Muscle of arm (tissue), 14 donors: ENCODE measurements at places on chromosomes 6 and 20.

- peak; percentile 41 for DNase-seq
Observed at GRCh38 chr6:90368601-90369000, 72.0 kb upstream of the BACH2 start.

GRCh38 chr6:112503091-112503596 is 156.0 kb downstream of the RFPL4B start:
- peak; percentile 29 for DNase-seq

DNA sequence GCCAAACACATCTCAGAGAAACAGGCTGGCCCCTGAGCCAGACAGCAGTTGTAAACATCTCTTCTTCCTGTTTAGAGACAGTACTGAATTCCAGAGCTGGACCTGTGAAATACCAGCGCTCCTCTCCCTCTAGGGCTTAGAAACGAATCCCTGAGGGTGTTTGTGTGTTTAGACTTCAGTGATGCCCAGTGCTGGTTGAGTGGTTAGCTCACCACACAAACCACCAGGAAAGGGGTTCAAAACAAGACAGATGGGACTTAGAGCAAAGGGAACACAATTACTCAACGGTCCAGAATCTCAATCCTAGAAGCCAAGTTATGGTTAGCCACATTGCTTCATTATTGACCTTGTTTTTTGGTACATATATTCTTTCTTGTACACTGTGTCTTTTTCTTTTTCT is 108.7 kb upstream of the TMEM170B start:
- DNase-seq, result no peak

DNA sequence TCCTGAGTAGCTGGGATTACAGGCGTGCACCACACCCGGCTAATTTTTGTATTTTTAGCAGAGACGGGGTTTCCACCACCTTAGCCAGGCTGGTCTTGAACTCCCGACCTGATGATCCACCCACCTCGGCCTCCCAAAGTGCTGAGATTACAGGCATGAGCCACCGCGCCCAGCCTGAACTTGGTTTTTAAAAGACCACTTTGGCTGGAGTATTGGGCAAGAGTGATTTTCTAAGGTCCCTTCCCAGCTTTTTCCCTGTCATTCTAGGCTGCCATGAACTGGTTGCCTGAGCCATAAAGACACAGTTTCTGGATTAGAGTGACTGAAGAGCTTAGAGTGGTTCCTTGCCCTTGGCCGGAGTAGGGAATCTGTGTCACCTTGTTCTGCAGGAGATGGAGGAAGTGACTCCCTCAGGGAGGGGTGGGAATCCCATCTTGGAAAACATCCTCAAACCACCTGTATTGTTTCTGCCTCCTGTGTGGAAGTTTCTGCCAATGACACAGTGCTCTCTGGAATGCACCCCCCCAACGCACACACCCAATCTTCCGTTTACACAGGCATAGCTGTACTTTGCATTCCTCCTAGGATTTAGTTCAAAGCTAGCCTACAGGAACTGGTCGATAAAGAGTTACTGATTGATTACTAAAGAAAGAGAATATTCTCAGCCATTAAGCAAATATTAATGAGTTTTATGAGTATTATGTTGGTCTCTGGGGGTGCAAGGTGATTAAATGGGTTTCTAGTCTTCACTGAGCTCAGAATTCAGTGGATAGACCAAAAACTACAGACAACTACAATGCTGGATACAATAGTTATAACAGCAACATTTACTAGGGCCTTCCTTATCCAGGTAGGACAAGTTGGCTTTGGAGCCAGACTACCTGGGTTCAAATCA is 18.2 kb downstream of the BCL2L1 start:
- DNase-seq, result no peak

GRCh38 chr20:40812415-40812925 is 123.4 kb upstream of the MAFB start:
- DNase-seq, result no peak

- no peak for DNase-seq
Observed at GRCh38 chr6:28580475-28580874, 54.8 kb downstream of the GPX5 start.

DNA sequence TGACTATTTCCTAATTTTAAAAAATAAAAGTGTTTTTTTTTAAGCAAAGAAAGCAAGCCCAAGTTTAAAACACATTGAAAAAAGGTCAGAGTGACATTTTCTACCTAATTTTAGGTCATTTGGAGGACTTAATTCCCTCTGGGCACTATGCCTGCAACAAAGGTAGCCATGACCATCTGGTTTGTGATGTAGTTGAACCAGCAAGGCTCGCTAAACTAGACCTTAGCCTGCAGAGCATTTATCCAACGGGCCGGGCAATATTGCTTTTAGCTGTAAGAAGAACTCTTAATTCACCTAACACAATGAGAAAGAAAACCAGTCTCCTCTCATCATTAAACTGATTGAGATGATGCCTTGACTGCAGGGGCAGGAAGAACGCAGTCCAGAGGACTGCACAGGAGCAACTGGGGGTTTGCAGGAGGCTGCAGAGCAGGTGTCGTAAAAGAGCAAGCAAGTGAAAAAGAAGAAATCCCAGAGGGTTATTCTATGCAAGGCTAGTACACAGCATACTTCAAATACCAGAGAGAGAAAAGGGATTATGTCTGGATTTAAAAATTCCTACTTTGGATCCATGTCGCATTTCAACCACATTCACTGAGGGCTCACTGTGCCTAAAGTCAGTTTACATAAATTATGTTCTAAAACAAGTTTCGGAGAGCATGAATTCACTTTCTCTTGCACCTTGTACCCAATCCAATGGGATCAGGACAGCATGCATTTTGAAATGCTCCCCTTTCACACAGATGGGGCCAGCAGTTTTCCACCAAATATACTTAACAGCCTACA is 12.8 kb downstream of the TRAF3IP2 start:
- DNase-seq, result no peak

GRCh38 chr6:130204322-130204721 is 18.4 kb downstream of the SAMD3 start:
- DNase-seq, result no peak

DNA sequence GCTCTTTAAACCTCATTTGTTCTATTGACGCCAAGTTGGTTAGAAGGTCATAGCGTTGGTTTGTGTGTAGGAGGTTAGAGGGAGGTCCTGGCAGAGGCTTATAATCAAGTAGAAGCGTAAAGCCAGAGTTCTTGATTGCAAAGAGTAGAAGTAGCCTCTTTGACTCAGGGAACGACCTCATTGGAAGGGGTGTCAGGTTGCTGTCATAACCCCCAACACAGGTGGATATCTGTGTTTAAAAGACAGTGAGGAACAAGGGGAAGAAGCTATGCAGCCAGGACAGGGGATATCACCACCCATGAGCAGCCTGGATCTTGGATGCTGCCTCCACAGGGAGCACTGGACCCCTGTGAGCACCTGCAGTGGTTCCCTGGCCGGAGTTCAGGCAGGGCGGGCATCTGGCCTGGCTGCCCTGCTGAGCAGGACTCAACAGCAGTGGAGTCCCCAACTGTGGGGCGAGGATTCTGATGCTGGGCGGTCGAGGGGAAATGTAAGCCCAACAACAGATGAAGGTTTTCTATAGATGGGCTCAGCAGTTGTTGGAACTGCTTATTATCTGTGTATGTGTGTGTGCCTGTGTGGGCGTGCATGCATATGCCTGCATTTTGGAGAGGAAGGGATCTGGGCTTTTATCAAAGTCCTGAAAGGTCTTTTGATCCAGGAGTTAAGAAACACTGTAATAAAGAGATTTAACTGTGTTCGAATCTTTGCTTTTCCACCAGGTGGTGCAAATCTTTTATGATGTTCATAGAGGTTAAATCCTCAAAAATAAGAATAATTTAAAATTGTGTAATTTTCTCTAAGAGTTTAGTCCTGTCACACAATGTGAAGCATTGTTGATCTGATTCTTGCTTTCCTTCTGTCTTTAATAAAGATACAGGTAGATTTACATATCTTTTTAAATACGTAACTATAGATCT is 27.7 kb downstream of the HIVEP1 start:
- no peak for DNase-seq

- peak; percentile 22 for DNase-seq
Observed at GRCh38 chr6:21496196-21496595, 97.4 kb upstream of the SOX4 start.

- peak; percentile 86 for DNase-seq
Observed at GRCh38 chr6:33298773-33299236, at the start of gene RGL2. TSS of gene RGL2 (minus strand) at chr6:33298942. CDS start at chr6:33298610, 332 bp downstream.

GRCh38 chr20:50058662-50059402 is 54.1 kb downstream of the UBE2V1 start:
- DNase-seq, result no peak

- DNase-seq, result no peak
Observed at GRCh38 chr6:55495277-55495676, 83.7 kb downstream of the HMGCLL1 start.

DNA sequence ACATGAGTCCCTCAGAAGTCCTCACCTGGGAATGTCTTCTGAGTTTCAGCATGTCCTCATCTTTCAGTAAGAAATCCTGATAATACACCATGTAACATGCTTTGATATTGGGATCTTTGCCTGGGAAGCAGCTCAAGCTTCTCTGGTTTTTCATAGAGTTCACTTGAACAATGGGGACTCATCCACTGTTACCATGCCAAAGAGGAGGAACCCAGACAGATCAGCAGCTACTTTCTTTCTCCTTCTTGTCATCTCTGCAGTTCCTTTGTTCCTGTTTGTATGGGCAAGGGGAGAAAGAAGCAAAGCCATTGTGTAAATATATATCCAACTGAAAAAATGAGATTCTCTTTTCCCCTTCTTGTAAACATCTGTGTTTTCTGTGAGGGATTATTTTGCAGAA is 450.6 kb upstream of the HS3ST5 start:
- no peak for DNase-seq

- no peak for DNase-seq
Observed at GRCh38 chr6:221531-222349, 70.5 kb upstream of the DUSP22 start.

DNA sequence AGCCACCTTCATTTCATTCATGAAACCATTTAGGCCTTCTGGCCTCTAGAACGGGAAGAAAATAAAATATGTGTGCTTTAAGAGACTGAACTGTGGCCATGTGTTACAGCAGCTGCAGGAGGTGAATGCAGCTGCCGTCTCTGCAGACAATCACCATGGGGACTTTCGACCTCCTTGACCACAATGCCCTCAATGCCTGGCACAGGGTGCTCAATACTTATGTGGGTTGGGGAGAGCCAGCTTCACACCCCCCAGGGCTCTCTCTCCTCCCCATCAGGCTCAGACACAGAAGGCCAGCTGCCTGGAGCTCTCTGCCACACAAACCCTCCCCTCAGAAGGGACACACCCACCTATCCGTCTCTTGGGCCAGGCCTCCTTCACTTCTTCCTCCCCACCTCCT is 43.5 kb downstream of the ANKRD60 start:
- no peak for DNase-seq

GRCh38 chr6:51283723-51284355 is 465.2 kb downstream of the TFAP2B start:
- DNase-seq, result no peak

DNA sequence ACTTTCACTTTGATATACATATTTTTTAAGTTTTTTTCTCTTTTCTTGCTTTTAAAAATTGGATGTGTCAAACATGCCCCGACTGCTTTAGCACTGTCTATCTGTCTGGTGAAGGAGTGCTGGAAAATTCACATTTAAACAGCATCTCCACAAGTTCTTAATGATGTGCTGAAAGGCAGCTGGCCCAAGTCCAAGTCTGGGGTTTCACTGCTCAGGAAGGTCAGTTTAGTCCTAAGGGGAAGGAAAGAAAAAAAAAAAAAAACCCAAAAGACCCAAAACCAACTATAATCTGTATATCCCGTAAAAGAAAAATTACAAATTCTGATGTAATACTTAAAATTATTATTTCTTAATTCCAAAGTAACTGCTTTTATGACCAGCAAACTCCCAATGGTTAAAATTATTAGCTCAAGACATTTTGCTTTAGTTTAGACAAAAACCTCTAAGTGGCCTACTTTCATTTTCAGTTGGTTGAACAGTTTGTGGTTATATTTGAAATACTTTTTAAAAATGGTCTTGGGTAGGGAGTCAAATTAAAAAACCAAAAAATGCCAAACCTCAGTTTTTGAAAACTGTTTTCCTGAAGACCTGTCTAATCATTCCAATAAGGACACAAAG is 79.5 kb upstream of the PREP start:
- DNase-seq, result no peak

DNA sequence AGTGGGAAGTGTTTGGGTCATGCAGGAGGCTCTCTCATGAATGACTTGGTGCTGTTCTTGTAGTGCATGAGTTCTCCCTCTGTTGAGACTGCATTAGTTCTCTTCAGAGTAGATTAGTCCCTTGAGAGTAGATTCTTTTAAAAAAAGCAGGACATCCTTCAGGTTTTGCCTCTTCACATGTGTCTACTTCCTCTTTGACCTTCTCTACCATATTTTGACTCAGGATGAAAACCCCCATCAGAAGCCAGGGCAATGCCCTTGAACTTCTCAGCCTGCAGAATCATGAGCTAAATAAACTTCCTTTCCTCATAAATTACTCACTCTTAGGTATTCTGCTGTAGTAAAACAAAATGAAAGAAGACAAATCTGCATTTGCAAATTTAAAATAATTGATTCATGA is 170.3 kb downstream of the CD109 start:
- DNase-seq, result no peak

DNA sequence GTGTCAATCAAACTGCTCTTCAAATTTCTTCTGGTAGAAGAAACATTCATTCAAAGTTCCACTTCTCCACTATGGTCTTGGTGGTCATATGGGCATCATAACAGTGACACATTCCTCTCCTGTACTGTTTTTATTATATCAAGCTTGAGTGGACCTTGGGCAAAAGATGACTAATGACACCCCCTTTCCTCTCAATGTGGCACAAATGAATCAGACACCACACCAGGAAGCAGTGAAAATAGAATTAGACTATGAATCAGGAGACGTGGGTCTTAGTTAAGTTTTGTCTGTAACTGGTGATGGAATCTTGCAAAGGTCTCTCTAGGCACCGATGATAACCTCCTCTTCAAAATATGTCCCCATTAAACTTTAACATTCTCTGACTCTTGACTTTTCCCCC is 9.0 kb upstream of the NRSN1 start:
- no peak for DNase-seq

DNA sequence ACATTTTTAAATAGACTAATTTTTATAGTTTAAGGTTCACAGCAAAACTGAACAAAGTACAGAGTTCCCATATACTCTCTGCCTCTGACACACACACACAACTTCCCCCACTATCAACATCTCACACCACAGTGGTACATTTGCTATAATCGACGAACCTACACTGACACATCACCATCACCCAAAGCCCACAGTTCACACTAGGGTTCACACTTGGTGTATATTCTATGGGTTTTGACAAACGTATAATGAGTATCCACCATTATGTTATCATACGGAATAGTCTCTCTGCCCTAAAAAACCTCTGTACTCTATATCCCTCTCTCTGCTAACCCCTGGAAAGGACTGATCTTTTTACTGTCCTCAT is 15.6 kb downstream of the TMEM30A start:
- no peak for DNase-seq

- DNase-seq, result peak; percentile 75
Observed at GRCh38 chr6:82364087-82365015, 734 bp downstream of the TPBG start.

GRCh38 chr6:110419028-110419739 is 3.8 kb upstream of the DDO start:
- no peak for DNase-seq

DNA sequence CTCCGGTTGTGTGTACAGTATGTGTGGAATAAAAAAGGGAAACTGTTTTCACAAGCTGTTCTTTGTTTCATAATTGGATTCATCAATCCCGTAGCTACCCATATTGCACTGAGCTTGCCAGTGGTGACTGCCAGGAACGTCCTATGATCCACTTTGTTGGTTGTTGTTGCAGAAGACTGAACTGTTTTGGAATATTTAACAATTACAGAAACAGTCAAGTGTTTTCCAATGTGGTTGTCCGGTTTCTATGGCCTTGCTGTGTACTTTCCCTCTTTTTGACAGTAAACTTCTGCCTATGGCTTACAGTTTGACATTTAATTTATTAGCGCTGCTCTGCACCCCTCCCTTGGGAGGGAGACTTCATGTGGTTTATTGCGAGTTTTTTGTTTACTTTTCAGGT is 141.2 kb downstream of the DTNBP1 start:
- DNase-seq, result no peak
